ENCODE measurements at places on chromosomes 11 and 22.

DNA sequence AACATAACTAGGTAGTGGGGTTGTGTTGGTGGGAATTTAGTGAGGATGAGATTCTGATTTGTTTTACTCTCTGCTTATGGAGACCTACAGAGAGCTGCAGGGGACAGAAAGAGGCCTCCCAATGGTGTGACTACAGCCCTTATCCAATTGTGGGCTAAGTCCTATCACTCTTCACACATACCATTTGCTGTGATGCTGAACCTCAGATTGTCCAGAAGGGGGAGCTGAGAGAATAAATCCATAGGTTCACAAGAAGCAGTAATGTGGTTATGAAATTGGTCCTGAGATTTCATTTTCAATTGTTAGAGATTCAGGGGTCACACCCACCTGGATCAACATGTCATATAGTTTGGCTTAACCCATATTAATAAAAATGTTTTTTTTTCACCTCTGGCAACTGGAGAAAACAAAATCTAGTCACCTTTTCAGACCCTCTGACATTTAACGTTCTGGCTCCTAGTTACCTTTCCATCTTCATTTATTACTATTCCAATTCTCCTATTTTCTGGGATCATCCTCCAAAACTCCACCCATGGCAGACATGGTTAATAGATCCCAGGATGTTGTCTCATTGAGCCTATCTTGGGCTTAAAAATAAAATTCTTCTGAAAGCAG is 53.3 kb upstream of the PTPN5 start:
- no peak for DNase-seq

- DNase-seq: no peak
Observed at GRCh38 chr11:75563978-75564552, 2.0 kb downstream of the SERPINH1 start.

DNA sequence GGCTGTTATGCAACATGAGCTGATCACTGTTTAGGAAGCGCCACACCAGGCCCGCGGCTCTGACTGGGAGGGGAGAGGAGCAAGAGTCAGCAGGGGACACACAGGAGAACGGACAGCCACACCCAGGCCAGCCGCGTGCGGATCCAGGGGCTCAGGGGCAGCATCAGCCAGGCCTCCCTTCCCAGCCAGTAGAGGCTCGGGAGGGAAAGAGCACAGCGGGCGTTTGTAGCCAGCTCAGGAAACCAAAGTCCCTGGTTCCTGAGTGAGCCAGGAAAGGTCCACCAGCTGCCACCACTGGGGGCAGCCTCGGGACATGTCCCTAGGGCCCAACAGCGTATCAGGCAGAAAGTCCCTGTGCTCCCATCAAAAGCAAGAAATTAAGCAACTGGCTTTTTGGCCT is 71.8 kb upstream of the PITPNB start:
- DNase-seq: no peak

GRCh38 chr11:70732881-70733196 is 334.5 kb downstream of the CTTN start:
- DNase-seq: no peak

GRCh38 chr11:12631651-12632050 is 42.6 kb upstream of the TEAD1 start:
- DNase-seq: no peak

- no peak for DNase-seq
Observed at GRCh38 chr22:34324763-34325162, 404.5 kb upstream of the LARGE1 start.

DNA sequence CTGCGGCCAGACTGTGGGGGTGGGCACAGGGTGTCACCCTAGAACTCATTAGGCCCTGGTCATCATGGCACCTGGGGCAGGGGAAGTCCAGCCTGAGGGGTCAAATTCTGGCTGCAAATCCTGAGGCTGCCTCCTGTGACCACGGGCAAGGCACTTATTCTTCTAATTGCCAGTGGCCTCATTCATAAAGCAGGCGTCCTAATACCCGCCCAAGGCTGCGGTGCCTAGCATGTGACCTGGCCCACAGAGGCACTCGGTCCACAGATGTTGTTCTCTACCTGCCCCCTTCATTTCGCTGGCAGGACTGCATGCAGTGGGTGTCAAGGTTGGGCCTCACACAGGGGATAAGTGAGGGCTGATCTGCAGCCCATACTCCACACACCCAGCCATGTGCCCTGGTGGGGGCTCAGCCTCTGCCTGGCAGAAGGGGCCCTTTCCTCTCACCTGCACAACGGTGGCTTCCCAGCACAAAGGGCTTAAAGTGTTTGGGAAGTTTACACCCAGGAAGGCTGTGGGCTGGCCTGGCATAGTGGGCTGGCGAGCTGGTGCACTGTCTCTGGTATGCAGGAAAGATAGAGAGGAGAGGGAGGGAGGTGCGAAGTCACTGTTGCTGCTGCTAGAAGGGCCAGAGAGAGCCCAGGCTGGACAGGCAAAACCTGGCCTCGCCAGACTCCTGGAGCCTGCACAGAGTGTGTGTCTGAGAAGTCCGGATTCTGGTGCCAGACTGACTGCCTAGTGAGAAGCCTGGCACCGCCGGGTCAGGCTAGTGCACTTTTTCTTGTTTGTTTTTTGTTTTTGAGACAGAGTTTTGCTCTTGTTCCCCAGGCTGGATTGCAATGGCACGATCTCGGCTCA is 3.2 kb downstream of the MPST start:
- DNase-seq: no peak

DNA sequence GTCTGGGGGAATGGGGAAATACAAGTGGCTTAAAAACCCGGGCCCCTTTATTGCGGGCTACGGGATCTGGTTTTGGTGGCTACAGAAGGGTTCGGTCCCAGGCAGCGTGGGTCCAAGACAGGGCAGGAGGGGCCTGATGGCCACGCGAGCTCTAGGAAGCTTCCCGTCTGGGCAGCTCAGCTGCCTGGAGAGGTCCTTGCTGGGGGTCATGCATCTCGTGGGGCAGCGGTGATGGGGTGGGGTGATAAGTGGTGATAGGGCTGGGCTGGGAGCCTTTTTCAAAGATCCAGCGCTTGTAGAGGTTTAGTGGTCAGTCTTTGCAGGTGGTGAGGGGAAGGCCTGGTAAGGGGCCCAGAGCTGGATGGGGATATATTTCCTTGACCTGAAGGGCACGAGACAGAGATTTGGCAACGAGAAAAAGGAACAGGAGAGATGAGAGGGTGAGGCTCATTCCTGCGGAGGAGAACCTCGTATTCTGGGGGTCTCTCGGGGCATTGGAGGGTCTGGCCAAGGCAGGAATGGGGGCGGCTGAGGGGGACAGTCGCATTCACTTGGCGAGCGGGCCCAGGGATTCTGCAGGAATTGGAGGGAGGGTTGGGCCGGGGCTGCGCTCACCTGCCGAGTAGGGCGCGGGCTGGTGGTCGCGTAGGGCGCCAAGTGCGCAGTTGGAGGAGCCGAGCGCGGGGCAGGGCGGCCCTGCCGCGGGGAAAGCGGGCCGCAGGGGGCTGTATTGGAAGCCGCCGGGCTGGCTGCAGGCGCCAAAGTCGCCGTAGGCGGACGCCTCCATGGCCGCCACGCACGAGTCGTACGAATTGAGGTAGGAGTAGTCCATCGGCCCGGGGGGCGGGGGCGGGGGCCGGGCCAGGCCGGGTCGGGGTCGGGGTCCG is 560 bp downstream of the PHOX2A start:
- no peak for DNase-seq

DNA sequence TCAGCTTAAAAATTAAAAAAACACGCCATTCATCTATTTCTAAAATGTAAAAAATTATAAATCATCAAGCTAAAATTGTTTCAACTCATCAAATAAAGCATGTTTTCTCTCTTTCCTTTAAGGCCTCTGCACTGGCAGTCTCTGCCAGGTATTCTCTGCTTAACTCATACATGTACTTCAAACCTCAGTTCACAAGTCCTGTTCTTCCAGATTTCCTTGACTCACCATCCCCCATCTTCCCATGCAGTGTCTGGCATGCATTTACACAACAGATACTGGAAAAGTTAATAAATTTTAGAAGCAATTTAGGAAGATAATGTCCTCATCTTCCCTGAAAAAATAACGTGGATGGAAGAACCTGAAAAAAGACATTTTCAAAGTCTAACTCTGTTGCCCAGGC is 32.5 kb downstream of the CSTF3 start:
- no peak for DNase-seq

GRCh38 chr11:130725421-130726233 is 190.7 kb downstream of the SNX19 start:
- no peak for DNase-seq

DNA sequence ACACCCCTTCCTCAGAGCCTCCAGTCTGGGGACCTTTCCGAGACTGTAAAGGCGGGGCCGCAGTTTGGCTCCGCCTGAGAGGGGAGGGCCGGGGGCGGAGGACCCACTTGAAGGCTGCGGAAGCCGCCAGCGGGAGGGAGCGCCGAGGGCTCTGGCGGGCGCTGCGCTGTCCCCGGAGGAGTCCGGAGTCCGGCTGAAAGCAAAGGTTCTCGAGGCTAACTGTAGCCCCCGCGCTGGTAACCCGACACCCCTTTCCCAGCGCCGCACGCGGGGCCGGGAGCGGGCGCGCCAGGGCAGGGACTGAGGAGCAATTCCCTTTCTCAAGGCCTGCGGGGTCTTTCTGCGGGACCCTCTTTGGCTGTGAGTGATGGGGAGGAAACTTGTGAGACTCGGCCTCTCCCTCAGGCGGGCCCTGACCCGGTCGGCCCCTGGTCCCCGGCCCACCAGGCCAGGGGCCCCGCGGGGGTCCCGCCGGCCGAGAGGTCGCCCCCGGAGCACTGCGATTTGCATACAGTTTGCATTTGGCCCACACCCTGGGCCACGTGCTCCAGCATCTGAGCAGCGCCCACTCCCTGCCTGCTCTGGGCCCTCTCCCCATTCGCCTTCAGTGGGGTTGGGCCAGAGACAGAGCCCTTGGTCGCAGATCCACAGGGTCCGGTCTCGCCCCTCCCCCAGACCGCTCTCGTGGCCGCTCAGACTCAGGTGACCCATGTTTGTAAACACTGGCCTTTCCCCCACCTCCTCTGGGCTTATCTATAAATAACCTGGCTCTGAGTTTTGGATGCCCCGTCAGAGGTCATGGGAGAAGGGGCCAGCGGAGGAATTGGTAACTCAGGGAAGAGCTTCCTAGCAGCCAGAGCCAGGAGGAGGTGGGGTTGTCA is 519 bp upstream of the ART5 start:
- peak; percentile 82 for DNase-seq

- no peak for DNase-seq
Observed at GRCh38 chr11:13434247-13435205, 28.5 kb downstream of the BTBD10 start.

DNA sequence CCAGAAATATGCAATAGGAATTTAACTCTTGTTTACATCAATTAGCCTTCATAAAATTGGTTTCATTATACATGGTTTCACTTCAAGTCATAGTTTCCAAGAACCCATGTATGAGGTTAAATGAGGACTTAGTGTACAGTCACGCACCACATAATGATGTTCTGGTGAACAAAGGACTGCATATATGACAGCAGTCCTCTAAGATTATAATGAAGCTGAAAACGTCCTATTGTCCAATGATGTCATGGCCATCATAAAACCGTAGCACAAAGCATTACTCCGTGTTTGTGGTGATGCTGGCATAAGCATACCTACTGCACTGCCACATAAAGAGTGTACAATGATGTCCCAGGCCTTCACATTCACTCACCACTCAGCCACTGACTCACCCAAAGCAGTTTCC is 31.1 kb downstream of the SMCO4 start:
- DNase-seq: no peak

- DNase-seq: no peak
Observed at GRCh38 chr11:110473706-110474105, 44.0 kb downstream of the FDX1 start.

GRCh38 chr11:69912911-69913451 is 93.8 kb upstream of the FGF3 start:
- DNase-seq: no peak

GRCh38 chr11:63711838-63712237 is 30.5 kb downstream of the RTN3 start:
- no peak for DNase-seq

- no peak for DNase-seq
Observed at GRCh38 chr11:75389276-75389605, 10.1 kb upstream of the RPS3 start.

DNA sequence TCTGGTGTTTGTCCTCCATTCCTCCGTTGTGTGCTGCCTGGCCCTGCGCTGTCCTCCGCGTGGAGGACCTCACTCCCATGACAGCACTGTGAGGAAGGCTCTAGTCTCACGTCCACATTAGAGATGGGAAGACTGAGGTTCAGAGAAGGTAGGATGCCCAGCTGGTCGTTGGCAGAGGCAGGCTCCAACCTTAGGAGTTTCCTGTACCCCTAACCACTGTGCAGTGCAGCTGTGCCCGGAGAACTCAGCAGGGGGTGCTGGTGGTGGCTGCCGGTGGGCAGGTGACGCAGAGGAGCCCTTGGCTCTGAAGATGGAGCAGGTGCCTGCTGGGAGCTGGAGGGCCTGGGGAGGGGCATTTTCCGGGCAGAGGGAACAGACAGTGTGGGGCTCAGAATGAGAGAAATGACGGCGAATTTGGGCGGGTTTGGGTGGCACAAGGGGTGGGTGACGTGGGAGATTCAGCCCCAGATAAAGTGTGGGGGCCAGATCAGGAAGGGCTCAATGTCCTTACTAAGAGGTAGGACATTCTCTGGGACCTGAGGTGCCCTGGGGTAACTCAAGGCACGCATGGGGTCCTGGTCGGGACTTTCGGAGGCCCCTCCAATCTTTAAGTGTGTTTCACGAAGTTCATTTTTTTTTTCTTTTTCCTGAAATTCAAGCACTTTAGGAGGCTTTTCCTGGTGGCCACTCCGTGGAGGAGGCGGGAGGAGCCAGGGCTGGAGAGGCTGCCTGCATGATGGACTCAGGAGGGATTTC is 535.0 kb downstream of the TBC1D22A start:
- no peak for DNase-seq

DNA sequence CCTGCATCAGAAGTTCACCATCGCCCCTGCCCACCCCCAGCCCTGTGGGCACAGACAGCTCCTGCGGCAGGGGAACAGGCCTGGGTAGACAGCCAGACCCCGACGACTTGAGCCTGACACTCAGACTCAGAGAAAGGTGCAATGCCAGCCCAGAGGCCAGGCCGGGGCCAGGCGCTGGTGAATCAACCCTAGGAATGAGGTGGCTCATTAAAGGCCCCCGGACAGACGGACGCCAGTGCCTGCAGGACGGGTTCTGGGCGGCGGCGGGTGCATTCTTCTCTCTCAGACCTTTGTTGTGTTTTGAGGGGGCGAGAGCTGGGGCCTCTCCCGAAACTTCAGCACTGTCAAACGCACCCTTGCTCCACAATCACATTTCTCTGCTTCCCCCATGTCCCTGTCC is 5.6 kb downstream of the OVOL1 start:
- no peak for DNase-seq

- DNase-seq: peak; percentile 9
Observed at GRCh38 chr11:123166071-123166559, 28.9 kb downstream of the CLMP start.

DNA sequence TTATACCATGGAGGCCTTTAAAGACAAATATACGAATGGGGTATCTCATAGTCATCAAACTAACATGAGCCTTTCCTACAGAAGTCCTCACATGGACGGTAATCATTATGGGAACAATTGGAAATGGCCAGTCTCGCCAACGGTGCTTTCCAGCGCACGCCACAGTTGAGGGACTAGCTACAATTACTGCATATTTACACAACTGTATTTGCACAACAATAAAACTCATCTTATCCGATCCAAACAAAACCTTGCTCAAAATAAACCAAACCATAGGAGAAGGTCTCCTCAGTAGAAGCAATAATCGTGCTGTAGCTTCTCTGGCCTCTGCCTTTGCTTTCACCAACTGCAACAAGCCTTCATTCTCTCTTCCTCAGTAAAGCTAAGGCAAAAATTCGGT is 5.9 kb downstream of the CADM1 start:
- no peak for DNase-seq
